Adrenal gland (tissue), 19 donors: ENCODE measurements at places on chromosomes 12 and 14. TPM values are rescaled to one million over a fixed set of nuclear protein-coding genes. Genes with fewer than 3 reads are reported as not detected.

- H3K36me3 ChIP-seq = no peaks in the 10 kb centered on the region
- DNase-seq = peak; percentile 31
- H3K4me3 ChIP-seq = no peak overlapping the region
- H3K27ac ChIP-seq = no peak overlapping the region
Observed at GRCh38 chr12:615620-616019, 47.6 kb downstream of the NINJ2 start.

DNA sequence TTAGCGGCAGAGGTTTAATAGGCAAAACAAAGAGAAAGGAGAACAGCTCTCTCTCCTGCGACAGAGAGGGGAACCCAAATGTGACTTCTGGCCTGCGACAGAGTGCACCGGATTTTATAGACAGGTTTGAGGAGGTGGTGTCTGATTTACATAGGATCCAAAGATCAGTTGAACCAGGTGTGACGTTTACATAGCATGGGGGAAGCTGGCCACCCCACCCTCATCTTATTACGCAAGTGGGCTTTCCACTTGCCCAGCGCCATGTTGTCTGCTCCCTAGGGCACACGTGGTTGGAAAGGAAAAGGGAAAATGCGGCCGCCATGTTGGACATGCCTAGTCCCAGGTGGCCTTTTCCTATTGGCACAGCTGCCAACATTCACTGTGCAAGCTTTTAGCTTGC is 17.4 kb downstream of the BCL2L14 start:
- H3K4me3 ChIP-seq = no peak overlapping the region
- H3K4me1 ChIP-seq = no peaks in the 10 kb centered on the region
- H3K27me3 ChIP-seq = no peaks in the 10 kb centered on the region
- no peak overlapping the region for H3K27ac ChIP-seq
- no peak for DNase-seq

DNA sequence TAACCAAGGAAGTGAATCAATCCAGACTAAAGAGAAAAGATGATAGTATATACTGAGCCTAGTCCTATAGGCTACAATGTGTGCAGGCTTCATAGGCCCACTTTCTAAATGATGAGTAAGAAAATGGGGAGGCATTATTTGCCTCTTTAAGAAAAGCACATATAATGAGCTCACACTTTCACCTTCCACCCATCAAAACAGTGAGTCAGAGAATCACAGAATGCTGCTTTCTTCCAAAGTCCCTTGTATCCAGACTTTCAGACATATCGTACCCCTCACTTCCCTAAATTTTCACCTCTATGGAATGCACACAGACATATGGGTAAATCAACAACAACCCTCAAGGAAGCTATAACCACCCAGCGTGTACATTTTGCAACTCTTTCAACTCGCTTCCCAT is 286.4 kb upstream of the PRKD1 start:
- no peaks in the 10 kb centered on the region for H3K27me3 ChIP-seq
- H3K4me1 ChIP-seq = no peaks in the 10 kb centered on the region
- no peak for DNase-seq
- no peak overlapping the region for H3K4me3 ChIP-seq
- no peak overlapping the region for H3K27ac ChIP-seq

GRCh38 chr14:55605793-55606192 is 25.8 kb downstream of the KTN1 start:
- H3K36me3 ChIP-seq = no peaks in the 10 kb centered on the region
- DNase-seq = no peak
- H3K4me3 ChIP-seq = no peak overlapping the region
- H3K27me3 ChIP-seq = no peaks in the 10 kb centered on the region

DNA sequence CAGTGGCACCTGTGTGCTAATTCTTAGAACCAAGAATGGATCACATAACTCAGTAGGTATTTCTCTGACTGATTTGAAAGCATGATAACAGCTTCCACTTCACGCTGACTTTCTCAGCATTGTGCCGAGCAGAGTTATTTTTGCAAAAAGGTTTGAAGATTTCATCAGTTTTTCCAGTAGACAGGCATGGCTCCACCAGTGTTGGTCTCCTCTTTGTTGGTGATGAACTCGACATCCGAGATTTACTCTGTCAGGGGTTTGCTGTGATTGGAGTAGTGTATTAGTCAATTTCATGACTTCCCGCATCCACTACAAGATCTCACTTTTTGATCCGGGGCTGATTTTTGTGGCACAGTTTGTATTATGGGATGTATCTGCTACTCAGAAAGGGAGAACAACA is 85.3 kb downstream of the PRKCH start:
- no peak for DNase-seq
- no peak overlapping the region for H3K4me3 ChIP-seq
- no peaks in the 10 kb centered on the region for H3K4me1 ChIP-seq
- H3K27me3 ChIP-seq = no peaks in the 10 kb centered on the region
- no peaks in the 10 kb centered on the region for H3K36me3 ChIP-seq

GRCh38 chr14:64611358-64612020 is 61.7 kb downstream of the PPP1R36 start:
- H3K4me1 ChIP-seq = no peaks in the 10 kb centered on the region
- no peaks in the 10 kb centered on the region for H3K36me3 ChIP-seq
- no peak for DNase-seq

DNA sequence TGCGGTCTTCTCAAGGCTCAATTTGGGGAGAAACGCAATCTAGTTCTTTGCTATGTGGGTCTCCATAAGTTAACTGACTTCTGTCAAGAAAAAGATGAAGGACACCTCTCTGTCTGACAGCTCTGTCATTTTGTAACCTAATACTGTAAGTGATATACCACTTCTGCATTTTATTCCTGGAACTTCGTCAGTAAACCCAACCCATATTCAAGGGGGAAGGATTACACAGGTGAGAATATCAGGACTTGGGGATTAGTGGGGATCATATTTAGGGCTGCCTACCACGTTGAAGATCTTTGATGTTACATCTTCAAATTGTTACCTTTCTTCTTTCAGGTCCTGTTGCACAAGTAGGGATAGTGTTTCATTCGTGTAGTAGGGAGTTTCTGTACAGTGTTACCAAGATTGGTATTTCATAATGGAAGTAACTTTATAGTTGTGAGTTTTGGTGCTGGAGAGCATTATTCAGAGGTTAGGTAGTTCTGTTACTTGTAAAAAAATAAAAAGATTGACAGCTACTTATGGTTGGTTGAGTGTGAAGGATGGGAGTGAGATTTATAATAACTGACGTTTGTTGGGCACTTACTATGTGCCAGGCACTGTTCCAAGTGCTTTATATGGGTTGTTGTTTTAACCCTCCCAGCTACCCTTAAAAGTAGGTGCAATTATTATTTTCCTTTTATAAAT is 1.6 kb downstream of the TMEM260 start:
- H3K27ac ChIP-seq = no peak overlapping the region
- peaks cover 8% of the 10 kb centered on the region for H3K4me1 ChIP-seq
- no peaks in the 10 kb centered on the region for H3K36me3 ChIP-seq
- H3K4me3 ChIP-seq = no peak overlapping the region
- no peaks in the 10 kb centered on the region for H3K27me3 ChIP-seq
- no peak for DNase-seq

DNA sequence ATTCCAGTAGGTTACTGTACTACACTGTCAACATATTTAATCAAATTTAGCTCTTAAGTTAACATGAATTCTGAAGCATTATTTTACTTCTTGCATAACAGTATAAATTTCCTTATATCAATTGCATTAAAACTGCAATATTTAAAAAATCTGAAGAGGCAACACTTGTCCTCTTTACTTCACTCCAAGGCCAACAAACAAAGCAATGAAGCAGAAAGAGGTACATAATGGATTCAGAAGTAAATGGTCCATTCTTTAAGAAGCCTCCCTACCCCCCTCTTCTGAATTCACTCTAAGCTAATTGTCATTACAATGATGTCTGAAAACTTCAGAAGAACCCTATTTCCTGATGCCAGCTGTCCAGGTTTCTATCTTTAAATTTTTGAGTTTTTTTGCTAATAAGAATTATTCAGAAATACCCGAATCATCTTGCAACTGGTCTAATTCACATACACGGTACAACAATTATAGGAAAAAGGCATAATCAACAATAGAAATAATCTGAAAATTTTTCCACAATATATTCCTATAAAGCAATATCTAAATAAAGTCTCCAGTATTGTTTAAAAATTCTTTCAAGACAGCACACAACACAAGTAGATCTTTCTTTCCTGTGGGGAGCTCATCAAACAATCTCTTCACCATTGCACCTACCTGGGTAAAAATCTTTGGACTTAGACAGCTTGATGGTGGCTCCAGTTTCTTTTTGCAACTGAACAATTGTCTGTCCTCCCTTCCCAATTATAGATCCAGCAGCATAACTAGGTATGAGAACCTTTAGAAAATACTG is 2.9 kb downstream of the NOVA1 start:
- no peak for DNase-seq
- H3K27ac ChIP-seq = no peak overlapping the region
- no peaks in the 10 kb centered on the region for H3K4me1 ChIP-seq
- H3K27me3 ChIP-seq = no peaks in the 10 kb centered on the region

DNA sequence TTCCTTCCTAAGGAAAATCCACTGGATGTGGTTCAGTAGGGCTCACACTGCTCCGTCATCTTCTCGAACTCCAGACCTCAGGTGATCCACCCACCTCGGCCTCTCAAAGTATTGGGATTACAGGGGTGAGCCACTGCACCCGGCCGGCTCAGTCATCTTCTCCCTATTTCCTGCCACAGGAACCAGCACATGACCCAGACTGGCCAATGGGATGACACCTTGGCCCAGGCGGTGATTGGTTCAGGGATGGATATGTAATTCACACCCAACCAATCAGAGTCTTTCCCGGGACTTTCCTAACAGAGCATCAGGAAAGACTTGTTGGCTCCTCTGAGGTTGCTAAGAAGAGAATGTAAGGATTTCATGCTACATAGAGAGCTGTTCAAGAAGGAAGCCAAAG is 19.2 kb upstream of the C12orf76 start:
- no peak overlapping the region for H3K4me3 ChIP-seq
- no peaks in the 10 kb centered on the region for H3K4me1 ChIP-seq
- H3K27ac ChIP-seq = no peak overlapping the region
- no peaks in the 10 kb centered on the region for H3K36me3 ChIP-seq

DNA sequence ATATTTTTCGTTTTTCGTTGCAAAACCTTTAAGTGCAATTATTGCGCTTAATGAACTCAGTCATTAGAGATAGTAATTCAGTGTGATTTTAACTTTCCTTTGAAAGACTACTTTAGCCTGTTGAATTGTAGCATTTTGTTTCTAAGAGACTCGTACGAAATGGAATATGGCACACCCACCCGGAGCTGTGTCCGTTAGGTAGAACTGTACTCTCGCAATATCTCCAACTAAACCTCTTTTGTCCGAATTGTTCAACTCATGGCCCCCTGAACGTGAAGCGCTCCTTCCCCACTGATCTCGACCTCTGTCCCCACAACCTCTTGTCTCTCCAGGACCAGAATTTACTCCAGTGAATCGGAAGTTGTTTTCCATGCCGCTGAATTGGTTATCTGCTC is 800 bp downstream of the PCNX4 start:
- H3K36me3 ChIP-seq = no peaks in the 10 kb centered on the region
- H3K4me3 ChIP-seq = peak overlapping the region; percentile 69
- peak; percentile 36 for DNase-seq
- peak overlapping the region; percentile 96 for H3K27ac ChIP-seq
- no peaks in the 10 kb centered on the region for H3K27me3 ChIP-seq

- no peaks in the 10 kb centered on the region for H3K4me1 ChIP-seq
- H3K36me3 ChIP-seq = no peaks in the 10 kb centered on the region
- H3K27ac ChIP-seq = no peak overlapping the region
- no peaks in the 10 kb centered on the region for H3K27me3 ChIP-seq
- no peak for DNase-seq
- no peak overlapping the region for H3K4me3 ChIP-seq
Observed at GRCh38 chr12:44158746-44159145, 322.9 kb downstream of the TMEM117 start.

DNA sequence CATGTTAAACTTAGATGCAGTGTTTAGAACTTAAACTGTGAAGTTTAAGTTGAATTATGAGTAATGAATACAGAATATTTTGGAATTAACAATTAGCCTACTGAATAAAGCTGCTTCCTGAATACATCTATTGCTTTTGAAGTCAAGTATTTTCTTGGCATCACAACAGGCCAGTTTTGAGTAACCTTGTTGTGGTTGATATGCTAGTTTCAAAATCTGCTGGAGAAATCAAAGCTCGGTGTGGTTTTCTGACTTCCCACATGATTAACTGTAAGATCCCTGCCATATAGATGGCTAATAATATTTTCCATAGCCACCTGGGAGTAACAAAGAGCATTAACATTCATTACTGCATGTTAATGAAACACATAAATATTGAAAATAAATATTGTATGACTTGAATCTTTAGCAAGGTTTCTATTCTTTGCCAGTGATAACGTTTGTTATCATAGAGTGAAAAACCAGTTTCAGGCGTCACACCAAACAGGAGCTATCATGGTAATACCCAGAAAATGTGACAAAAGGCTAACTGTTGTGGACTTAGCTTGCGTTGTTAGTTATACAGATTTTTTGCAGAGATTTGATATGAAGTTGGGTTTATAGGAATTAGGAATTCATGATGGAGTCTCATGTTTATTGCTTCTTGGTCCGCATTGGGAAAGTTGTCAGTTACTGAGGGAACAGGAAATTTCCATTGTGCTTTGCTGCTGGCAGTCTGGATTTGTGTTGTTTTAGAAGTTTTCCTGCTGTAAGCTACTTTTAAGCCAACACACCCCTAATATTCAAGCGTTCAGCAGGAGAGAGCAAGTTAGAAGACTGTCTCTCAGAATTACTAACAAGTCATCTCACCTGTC is 32.1 kb downstream of the PPFIBP1 start:
- H3K27ac ChIP-seq = peak overlapping the region; percentile 66
- H3K27me3 ChIP-seq = no peaks in the 10 kb centered on the region
- H3K36me3 ChIP-seq = no peaks in the 10 kb centered on the region
- no peak for DNase-seq
- H3K4me3 ChIP-seq = peak overlapping the region; percentile 33

GRCh38 chr14:102625564-102626296 is 33.3 kb downstream of the RCOR1 start:
- no peak for DNase-seq
- no peak overlapping the region for H3K4me3 ChIP-seq
- no peak overlapping the region for H3K27ac ChIP-seq

DNA sequence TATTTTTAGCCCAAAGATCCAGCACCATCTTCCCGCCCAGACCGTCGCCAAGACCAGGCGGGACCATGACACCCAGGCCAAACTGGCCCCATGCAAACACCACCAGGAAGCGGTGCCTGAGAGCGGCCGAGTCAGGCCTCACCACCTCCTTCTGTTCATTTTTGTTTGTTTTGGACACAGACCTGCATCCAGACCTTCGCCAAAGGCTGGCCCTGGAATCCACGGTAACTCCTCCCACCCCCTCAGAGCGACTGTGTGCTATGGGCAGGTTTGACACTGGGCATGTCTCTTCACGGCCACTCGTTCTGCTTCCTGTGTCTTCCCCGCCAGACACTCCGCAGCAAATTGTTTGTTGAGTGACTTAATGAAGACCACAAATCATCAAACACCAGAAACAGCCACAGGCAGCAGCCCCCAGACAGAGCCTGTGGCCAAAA is 47.1 kb downstream of the NCOR2 start:
- peaks cover 66% of the 10 kb centered on the region for H3K4me1 ChIP-seq
- H3K36me3 ChIP-seq = no peaks in the 10 kb centered on the region
- no peaks in the 10 kb centered on the region for H3K27me3 ChIP-seq
- H3K27ac ChIP-seq = peak overlapping the region; percentile 93
- DNase-seq = peak; percentile 70

- DNase-seq = no peak
- H3K36me3 ChIP-seq = no peaks in the 10 kb centered on the region
- H3K4me1 ChIP-seq = no peaks in the 10 kb centered on the region
- H3K27ac ChIP-seq = peak overlapping the region; percentile 64
Observed at GRCh38 chr12:7884689-7885088, 12.0 kb upstream of the SLC2A14 start.

The ATL1 gene
- 2.4 TPM for polyA plus RNA-seq

The NOVA1 gene
- 16.6 TPM for polyA plus RNA-seq

The CNTN1 gene
- polyA plus RNA-seq = 58.1 TPM

The RPL10L gene
- not detected for polyA plus RNA-seq

The ANAPC7 gene
- 63.8 TPM for polyA plus RNA-seq
